Amniotic epithelial cell (primary cell): ENCODE measurements at places on chromosomes 2 and 18.

GRCh38 chr2:129369437-129369836 is 610.0 kb upstream of the RAB6C start:
- no peak for DNase-seq

- no peak for DNase-seq
These were observed 45.7 kb downstream of the FAM117B start for GRCh38 chr2:202680512-202680911.

DNA sequence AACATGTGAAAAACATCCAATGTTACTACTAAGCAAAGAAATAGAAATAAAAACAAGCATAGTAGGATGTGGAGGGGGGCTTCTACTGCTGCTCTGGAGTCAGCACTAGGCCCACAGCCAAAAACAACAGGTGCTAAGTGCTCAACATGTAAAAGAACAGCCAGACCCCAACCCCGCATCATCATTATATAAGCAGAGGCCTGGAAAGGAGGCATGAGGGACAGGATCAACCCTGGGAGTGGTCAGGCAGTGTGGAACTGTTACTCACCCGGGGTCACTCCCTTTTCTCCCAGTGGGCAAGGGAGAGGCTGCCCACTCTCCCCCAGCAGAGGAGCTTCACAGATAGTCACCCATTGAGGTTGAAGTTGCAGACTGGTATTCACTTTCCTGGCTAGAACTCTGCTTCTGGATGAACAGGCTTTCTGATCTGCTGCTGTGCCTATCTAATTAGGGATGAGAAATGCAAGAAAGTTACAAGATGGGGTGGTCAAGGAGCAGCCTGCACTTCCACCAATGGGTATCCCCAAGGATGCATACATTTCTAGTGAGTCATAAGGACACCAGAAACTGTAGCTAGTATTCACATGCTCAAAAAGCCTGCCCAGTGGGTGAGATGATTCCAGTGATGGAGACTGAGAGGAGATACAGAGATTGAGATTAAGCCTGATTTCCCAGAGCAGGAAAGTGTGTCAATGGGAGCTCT is 480.1 kb upstream of the TCF4 start:
- DNase-seq = peak; percentile 17

DNA sequence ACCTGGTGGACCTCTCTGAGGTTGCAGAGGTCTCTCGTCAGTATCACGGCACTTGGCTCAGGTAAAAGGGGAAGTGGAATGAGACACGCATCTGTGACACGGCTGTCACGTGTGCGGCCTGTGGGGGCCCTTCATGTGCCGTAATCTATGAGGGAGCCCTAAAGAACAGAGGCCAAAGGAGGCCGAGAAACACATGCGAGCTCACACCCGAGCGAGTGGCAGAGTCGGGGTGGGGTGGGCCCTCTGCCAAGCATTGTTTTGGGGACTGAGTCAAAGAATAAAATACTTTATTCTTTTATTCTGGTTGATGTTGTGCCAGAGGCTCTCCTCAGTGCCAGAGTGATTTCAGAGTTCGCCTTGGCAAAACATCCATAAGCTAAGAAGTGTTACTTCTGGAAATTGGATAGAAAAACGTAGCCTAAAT is 43.3 kb downstream of the PLB1 start:
- no peak for DNase-seq

DNA sequence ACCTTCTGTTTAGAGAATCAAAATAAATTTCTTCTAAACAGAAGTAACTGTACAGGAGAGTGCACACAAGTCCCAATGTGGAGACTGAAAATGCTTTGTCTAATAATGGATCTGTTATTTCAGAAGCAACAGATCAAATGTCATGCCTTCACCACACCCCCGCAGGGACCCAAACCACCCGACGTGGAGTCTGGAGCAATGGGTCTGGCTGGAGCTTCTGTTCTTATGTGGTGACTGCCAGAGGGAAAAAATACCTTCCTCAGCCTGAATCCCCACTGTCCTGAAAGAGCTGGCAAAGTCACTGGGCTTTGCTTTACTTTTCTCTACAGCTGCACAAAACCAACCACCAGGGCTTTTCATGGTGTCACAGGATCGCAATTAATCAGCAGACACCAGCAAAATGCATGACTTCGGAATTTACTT is 119.0 kb upstream of the ZFP36L2 start:
- DNase-seq = no peak

DNA sequence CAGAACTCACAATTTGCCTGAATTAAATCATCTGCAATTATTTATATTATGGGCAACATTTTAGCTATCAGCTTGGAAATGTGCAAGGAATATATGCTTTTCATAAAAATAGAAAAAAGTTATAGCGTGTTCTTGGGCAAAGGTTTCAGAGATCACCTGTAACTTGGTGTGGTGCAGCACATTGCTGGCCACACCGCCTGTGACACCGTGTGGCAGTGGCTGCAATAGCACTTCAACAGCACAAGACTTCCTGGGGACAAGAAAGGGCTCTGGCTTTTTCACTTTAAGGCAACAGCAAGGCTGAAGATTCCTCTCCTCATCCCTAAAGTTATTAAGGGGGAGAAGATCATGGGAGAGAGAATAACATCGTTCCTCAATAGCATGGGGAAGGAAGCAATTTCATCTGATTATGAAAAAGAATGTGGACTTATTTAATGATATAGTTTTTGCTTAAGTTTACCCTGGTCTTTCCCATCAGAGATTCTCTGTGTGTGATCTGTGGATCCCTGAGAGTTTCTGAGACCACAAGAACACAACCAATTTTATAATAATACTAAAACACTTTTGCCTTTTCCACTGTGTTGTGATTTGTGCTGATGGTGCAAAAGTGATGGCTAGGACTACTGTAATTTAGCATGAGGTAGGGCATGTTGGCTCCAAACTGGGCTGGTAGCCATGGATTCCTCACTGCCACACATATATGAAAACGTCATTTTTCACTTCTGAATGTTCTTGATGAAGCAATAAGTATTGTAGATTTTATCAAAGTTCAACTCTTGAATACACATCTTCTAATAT is 15.0 kb upstream of the SERPINB3 start:
- DNase-seq = no peak
